ENCODE measurements at places on chromosomes 7 and 10.

DNA sequence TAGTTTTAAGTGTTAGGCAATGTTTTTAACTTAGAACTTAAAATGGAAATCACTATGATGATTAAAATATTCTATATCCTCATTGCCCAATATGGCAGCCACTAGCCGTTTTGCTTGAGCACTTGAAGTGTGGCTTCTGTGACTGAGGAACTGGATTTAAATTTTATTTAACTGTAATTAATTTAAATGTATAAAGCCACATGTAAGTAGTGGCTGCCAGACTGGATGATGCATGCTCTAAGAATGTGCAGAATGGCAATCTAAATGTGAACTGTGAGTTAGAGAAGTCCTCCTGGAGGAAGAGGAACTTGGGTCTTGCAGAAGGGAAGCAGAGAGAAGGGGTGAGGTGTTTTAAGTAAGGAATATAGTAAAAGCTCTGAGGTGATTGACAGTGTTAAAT, 451.4 kb downstream of the SUGCT start:
- DNase-seq: peak; percentile 59

DNA sequence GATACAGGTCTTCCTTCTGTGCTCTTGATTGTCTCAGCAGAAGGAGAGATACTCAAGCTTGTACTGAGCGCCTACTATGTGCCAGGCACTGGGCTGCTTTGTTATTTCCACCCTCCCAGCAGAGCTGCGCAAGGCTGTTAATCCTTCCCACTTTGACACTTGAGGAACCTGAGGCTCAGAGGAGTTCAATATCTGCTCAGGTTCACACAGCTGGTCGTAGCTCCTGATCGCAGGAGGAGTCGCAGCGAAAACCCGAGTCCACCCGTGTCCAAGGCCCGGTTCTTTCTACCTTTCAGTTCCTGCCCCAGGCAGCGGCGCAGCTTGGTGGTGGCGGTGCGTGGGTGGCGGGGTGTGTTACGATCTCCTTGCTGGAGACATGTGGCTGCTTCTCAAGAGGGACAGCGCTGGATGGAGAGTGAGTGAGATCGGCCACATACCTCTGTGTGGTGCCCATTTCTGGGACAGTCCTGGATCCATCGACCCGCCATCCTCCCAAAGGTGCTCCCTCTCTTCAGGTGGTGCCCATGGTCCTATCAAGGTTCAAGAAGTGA, 26.5 kb upstream of the SAMD8 start:
- DNase-seq: no peak

DNA sequence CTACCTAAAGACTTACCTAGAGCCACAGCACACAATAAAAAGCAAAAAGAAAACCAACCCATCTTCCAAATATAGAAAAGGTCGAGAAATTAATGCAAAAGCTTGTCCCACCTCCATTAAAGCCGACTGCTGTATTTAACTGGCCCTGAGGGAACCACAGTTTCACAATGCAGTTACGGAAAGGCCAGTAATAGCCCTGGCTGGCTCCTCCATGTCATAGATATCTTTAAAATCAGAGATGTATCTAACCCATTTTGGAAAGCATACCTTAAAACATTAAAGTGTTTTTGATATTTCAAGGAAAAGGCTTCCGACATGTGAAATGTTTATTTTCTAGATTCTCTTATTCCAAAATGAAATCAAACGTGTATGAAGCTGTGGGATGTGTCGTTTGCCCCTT, 23.0 kb downstream of the HDAC9 start:
- no peak for DNase-seq

- DNase-seq: no peak
These were observed 205.9 kb upstream of the SVIL start for GRCh38 chr10:29840516-29841276.

- DNase-seq: no peak
These were observed 797 bp upstream of the STMP1 start for GRCh38 chr7:135661311-135662122.

All from HFFc6 (cell line).